GM12892 (cell line): ENCODE measurements at places on chromosomes 2 and 18.

DNA sequence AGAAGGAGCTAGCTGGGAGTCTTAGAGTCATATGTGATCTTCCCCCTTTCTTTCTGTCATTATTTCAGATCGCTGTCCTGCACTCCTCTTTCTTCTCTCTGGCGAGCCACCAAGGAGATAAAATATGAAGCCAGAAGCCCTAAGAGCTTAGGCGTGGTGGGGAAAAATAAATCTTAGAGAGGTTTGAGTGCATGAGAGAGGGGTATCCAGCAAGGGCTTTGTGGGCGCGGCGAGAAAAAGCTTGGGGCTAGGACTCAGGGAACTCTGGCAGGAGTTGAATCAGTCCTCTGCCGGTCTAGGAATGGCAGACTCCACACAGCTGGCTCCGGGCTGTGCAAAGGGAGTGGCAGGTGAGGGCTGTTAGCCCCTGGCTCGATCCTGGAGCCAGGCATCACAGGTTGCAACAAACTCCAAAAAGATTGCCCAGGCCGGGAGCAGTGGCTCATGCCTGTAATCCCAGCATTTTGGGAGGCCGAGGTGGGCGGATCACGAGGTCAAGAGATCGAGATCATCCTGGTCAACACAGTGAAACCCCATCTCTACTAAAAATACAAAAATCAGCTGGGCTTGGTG lies 20.1 kb upstream of the IGFBP5 start:
- DNase-seq: no peak

GRCh38 chr2:172995323-172996244 lies 80.1 kb upstream of the MAP3K20 start:
- no peak for DNase-seq

- DNase-seq: no peak
Measured at GRCh38 chr2:71793926-71794325, 340.6 kb downstream of the DYSF start.

DNA sequence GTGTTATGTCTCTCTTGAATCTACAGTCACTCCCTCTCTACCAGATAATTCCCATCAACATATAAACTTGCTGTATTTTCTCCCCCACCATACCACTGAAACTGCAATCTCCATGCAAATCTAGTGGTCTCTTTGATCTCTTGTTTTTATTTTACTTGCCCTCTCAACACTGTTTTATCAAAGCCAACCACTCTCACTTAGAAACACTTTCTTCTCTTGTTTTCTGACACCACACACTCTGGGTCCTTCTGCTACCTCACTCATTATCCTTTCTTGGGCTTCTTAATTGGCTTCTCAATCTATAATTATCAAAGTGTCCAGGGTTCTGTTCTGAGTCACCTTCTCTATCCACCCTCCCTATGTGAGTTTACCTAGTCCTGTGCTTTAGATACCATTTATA lies 2.0 kb upstream of the MCFD2 start:
- no peak for DNase-seq

- DNase-seq: no peak
Measured at GRCh38 chr2:146912536-146912935, 932.3 kb upstream of the ACVR2A start.

GRCh38 chr2:206004004-206004693 lies 81.8 kb downstream of the INO80D start:
- no peak for DNase-seq

DNA sequence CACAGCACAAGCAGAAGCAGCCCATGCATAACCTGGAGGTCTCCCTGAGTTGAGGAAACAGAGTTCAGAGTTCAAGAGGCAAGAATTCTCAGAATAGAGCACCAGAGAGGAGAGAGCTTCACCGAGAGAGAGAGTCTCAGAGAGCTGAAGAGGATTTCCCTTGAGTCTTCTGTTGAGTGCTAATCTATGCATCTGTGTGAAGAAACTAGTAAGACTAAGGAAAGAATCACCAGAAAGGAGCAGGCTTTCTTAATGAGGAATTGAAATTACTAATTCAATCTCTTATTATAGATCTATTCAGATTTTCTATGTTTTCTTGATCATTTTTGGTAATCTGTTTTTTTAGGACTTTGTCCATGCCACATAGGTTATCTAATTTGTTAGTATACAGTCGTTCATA lies 89.3 kb upstream of the CTAGE1 start:
- no peak for DNase-seq

GRCh38 chr2:16639431-16639830 lies 26.2 kb downstream of the CYRIA start:
- no peak for DNase-seq

DNA sequence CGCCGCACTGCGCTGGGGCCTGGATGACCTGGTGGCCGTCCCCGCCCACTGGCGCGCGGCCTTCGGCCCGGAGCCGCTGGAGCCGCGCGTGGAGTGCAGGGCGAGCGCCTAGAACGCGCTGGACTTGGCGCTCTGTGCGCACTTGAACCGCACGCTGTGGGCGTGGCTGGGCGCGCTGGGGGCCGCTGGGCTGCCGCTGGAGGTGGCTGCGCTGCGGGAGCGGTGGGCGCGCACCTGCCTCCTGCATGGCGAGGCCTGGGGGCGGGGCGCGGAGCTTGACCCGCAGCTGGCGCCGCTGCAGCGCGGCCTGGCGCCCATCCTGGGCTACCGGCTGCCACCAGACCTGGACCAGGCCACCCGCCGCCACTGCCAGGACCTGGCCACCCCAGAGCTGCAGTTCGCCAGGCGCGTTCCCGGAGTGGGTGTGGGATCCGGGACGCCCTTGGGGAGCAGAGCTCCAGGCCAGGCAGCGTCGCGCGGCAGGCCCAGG lies 9.9 kb downstream of the AQP12B start:
- DNase-seq: no peak
